ENCODE measurements at places on chromosomes 16 and 17. TPM values are rescaled to one million over a fixed set of nuclear protein-coding genes. Genes with fewer than 3 reads are reported as not detected.

The MVP gene
- total RNA-seq, result 150 TPM

The CNGB1 gene
- total RNA-seq, result 0.08 TPM

The CLCN7 gene
- total RNA-seq, result 77.6 TPM

The GAS7 gene
- total RNA-seq, result 0.32 TPM

The MPV17L gene
- 5.2 TPM for total RNA-seq

The NAGS gene
- total RNA-seq, result 1.4 TPM

Measured in A549 treated with AZD2906 at 1 μM for 4 hours (cell line).